ENCODE measurements at places on chromosomes 16 and 17. TPM values are rescaled to one million over a fixed set of nuclear protein-coding genes. Genes with fewer than 3 reads are reported as not detected.

The GGT6 gene
- total RNA-seq: not detected

The UBN1 gene
- total RNA-seq: 39.2 TPM

The OR1E2 gene
- total RNA-seq: not detected

The HBQ1 gene
- total RNA-seq: not detected

The SPATA2L gene
- total RNA-seq: 9.4 TPM

The FASN gene
- total RNA-seq: 191 TPM

The CCT6B gene
- 1.9 TPM for total RNA-seq

The MYH13 gene
- total RNA-seq: not detected

The ITGA2B gene
- 0.58 TPM for total RNA-seq

The UNC13D gene
- 190 TPM for total RNA-seq

The GP1BA gene
- total RNA-seq: not detected

The PPP1R1B gene
- total RNA-seq: not detected

The GRB7 gene
- 0.40 TPM for total RNA-seq

The SULT1A2 gene
- 0.15 TPM for total RNA-seq

The HAP1 gene
- total RNA-seq: 0.05 TPM

The SLC5A11 gene
- total RNA-seq: not detected

The KRT9 gene
- total RNA-seq: not detected

The HS3ST3A1 gene
- total RNA-seq: 2.5 TPM

The GDPD3 gene
- total RNA-seq: 12.3 TPM

The FBXL16 gene
- total RNA-seq: 30.9 TPM

The TP53TG3F gene
- not detected for total RNA-seq

The HYDIN gene
- total RNA-seq: not detected

The DYNLRB2 gene
- total RNA-seq: not detected

The CES5A gene
- total RNA-seq: not detected

The RNF222 gene
- total RNA-seq: 0.18 TPM

The EVPL gene
- total RNA-seq: not detected

The SGCA gene
- total RNA-seq: 0.30 TPM

The KRT12 gene
- total RNA-seq: not detected

The KRT40 gene
- not detected for total RNA-seq

The NRN1L gene
- total RNA-seq: 1.3 TPM

The NPIPA3 gene
- not detected for total RNA-seq

The EPX gene
- total RNA-seq: not detected

The MT1M gene
- not detected for total RNA-seq

Data from activated CD4-positive, alpha-beta memory T cell treated with anti-CD3 and anti-CD28 coated beads, Interleukin-2, amount 10 ng/mL, durations not matched to agents 7 days and 5 days (primary cell).